ENCODE measurements at places on chromosomes 3 and 15.

GRCh38 chr3:197784019-197784585 lies 7.0 kb upstream of the LRCH3 start:
- no peak for DNase-seq

DNA sequence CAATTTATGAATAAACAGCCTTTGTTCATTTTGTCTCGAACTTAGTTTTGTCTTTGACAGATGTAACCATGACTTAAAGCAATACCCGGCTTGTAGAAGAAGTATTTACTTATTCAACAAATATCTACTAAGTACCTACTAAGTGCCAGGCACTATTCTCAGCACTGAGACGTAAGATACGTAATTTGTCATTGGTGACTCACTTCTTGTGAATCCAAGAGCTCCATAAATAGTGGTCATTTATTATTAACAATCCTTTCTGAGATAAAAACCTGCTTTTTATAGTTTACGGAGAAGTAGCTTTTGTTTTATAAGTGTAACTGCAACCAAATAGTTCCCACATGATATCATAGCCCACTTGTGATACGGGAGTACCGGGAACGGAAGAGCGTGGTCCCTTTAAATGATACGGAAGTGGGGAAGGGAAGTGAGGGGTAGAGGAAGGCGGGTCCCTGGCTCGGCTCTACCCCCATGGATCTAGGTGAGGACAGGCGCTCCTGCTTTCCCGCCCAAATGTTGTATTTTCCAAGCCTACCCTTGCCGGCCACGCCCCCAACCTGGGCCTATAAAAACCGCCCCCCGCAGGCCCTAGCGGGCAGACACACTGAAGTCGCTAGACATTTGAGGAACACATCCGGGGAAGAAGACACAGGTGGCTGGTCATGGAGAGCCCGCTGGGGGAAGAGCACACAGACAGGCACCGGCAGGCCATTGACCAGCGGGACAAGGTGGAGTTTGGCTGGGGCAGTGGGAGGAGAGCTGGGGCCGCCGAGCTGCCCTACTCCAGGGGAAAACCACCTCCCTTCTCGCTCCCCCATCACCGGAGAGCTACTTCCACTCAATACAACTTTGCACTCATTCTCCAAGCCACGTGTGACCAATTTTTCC lies at the start of gene SAMMSON:
TSS of gene SAMMSON (plus strand) at position 594 of the 888 bp plus-strand sequence.
- DNase-seq, result no peak

DNA sequence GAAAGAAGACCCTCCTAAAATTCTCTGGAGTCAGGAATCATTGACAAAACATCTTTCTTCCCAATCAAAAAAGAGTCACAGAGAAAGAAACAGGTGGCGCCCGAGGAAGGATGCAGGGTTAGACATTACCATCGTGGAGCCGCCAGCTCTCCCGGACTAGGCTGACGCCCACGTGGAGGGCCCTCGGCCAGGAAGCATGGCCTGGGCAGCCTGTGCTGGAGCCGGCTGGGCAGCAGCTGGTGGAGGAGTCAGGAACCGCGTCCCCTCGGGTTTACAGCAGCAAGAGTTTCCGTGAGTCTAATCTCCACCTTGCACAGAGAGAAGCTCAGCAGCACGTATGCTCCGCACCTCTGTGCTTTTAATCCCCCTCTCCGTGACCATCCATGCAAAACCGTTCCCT lies 533.7 kb upstream of the ATP11B start:
- no peak for DNase-seq

GRCh38 chr15:70355275-70355795 lies 257.6 kb upstream of the TLE3 start:
- DNase-seq, result no peak

DNA sequence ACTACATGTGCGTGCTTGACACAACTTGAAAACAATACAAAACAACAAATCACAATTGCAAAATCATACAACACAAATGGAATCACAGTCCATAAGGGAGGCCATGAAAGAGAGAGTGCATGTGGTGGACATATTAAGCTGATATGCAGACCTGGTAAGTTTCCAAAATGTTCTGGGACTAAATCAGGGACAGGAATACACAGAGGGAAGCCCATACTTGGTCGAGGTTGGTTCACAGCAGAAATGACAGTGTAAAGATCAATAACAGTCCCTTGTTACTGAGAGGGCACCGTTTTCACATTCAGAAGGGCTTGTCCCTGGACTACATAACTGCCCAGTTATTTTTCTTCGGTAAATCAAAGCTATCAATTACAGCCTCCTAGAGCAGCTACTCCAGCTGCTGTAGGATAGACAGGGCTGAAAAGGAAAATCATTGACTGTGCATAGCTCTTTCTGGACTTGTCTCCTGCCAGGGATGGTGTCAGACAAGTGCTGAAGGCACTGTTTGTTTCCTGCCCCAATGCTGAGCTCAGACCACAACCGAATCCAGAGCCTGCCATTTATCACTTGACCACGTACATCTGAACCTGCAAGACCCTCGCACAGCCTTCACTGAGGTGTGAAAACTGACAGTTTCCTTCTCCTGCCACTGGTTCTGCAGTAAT lies 79.5 kb upstream of the KCNMB2 start:
- no peak for DNase-seq

- no peak for DNase-seq
These were observed 11.0 kb upstream of the MEIS2 start for GRCh38 chr15:37111427-37111717.

- DNase-seq, result peak; percentile 55
These were observed 187.1 kb downstream of the MEGF11 start for GRCh38 chr15:66066481-66066880.

- no peak for DNase-seq
These were observed 32.0 kb downstream of the SV2B start for GRCh38 chr15:91132079-91132478.

GRCh38 chr3:36211652-36211999 lies 168.7 kb upstream of the STAC start:
- DNase-seq, result no peak

GRCh38 chr3:13206799-13207577 lies 133.8 kb upstream of the IQSEC1 start:
- no peak for DNase-seq

DNA sequence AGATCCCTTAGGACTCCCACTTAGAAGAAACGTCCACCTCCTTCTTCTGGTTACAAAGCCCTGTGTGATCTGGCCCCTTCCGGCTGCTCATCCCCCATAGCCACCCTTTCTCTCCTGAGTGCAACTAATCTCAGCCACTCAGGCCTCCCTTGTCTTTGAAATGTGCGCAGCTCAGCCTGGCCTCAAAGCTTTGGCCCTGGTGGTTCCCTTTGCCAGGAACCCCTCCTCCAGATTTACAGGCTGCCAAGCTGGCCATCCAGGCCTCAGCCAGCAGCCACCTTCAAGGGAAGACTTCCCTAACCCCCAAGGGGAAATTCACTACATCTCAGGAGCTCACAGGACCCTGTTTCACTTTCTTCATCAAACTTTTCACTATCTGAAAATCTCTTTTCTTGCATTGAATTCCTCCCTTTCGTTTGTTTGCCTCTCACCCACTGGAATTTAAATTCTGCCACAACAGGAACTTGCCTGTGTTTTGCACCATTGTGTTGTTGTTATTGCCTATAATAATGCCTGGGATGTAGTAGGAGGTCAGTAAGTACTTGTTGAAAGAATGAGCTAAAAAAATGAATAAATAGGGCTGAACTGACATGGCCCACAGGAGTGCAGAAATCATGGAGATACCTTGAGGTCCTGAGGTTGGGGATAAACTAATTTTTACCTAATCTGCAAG lies 109.5 kb upstream of the PFN2 start:
- DNase-seq, result no peak

DNA sequence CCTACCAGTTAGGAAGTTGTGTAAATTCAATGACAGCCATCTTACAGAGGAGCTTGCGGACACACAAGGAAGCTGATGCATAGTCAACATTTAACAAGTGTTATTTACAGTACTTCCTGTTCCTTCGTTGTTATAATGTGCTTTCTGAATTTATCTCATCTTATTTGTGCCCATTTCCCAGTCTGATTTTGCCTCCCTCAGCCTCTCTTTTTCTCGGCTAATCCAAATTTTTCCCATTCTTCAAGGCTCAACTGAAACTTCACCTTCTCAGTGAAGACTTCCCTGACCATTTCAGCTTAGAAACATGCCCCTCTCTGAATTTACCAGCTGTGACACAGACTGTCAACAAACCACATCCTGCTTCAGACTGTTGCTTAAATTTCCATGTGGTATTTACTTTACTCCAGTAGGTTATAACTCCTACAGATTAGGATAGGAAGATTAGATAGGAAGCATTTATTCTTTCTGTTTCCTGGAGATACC lies 55.7 kb upstream of the CP start:
- no peak for DNase-seq

DNA sequence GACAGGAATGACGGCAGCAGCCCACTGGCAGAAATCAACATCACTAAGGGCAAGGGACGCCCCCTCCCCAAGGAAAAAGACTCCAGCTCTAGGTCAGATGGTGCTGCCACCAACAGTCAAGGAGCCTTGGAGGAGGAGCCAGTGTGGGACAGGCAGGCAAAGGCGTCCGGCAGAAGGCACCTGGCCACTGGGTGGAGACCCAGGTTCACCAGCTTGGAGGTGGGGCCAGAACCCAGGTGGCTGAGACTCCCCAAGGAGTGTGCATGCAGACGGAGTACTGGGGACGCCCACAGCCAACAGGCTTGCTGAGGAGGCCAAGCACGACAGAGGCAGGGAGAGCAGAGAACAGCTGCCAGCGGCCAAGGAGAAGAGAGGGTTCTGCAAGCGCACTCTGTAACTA lies 35.2 kb downstream of the PTPN23 start:
- DNase-seq, result no peak

GRCh38 chr3:49841126-49841696 lies 15.2 kb downstream of the TRAIP start:
- no peak for DNase-seq

GRCh38 chr3:165696496-165696895 lies 140.7 kb downstream of the BCHE start:
- DNase-seq, result no peak

DNA sequence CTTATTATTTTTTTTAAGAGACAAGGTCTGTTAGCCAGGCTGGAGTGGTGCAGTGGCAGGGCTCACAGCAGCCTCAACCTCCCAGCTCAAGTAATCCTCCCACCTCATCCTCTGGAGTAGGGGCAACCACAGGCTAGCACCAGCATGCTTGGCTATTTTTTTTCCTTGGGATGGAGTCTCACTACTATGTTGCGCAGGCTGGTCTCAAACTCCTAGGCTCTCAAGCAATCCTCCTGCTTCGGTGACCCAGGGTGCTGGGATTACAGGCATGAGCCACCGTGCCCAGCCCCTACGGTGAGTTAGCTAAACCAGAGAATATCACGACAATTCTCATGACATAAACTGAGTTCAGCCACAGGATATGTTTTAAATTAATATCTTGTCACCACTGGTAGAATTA lies 2.0 kb downstream of the DCUN1D1 start:
- no peak for DNase-seq

- no peak for DNase-seq
These were observed 15.6 kb downstream of the CLEC3B start for GRCh38 chr3:45041666-45042065.

DNA sequence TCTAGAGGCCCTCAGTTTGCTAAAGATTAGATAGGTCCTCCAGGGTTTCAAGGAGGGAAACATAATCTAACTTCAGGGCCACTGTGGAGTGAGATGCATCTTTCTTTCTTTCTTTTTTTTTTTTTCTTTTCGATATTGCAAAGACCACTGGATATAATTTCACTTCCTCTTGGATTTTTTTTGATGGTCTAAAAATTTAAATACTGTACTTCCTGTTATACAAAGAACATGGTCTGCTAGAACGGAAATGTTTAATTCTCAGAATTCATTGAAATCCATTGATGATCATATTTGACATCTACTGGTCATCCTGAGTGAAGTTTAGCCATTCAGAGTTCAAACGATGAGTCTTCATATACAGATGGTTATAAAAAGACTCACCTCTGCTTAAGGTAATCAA lies 808.8 kb upstream of the LMCD1 start:
- no peak for DNase-seq

DNA sequence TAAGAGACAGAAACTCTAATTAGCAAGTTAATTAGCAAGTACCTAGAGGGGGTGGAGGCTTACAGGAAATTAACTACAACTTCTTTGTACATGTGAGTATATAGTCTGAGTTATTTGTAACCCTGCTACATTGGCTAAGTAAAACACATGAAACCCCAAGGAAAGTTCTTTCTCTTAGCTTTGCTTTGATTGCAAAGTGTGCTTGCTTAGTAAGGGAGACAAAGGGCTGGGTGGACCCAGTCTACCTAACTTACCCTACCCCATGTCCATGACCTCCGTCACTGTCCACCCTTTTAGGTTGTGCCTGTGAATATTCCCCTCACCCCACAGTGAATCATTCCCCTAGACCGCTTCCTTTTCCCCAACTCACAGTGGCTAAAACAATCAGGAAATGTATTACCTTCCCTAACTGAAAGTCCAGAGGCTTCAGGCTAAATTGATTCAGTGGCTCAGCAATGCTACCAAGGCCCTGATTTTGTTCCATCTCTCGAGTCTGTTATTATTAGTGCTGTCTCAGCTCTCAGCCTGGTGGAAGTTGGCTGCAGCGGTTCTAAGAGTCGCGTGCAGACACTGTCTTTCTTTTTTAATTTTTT lies 31.1 kb upstream of the RYR3 start:
- no peak for DNase-seq

DNA sequence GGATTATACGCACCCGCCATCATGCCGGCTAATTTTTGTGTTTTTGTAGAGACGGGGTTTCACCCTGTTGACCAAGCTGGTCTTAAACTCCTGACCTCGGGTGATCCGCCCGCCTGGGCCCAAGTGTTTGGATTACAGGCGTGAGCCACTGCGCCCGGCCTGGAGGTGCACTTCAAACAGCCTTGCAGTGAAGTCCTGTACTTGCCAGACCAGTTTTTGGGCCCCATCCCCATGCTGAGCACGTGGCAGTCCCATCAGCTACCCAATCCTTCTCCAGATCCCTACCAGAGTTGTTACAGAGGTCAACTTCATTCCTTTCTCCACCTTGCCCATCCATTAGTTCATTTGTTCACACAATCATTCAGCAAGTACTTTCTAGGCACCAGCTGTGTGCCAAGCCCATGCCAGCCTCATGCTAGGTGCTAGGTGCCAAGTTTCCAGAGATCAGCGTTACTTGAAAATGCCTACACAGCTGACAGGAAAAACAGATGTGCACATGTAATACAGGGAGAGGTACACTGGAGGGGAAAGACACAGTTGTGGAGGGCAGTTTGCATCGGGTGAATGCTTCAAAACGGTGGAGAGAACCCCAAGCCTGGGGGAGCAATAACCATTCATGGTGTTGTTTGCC lies 2.2 kb downstream of the DNAH1 start:
- DNase-seq, result no peak

DNA sequence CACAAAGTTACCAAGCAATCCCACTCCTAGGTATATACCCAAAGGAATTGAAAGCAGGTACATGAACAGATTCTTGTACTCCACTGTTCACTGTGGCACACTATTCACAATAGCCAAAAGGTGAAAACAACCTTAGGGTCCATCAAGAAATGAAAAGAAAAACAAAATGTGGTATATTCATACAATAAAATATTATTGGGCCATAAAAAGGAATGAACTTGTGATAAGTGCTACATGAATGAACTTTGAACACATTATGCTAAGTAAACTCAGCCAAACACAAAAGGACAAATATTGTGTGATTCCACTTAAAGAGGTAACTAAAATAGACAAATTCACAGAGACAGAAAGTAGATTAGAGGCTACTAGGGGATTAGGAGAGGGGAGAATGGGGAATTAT lies 55.2 kb upstream of the IMPG2 start:
- DNase-seq, result no peak

All from activated effector memory CD4-positive, alpha-beta T cell treated with anti-CD3 and anti-CD28 coated beads, Interleukin-2, amount 50 U/mL, for 16 hours (primary cell).